ENCODE measurements at places on chromosomes 3 and 15.

GRCh38 chr3:148208975-148209374 lies 488.7 kb upstream of the AGTR1 start:
- no peak for DNase-seq

GRCh38 chr3:34924961-34925360 lies 714.4 kb upstream of the ARPP21 start:
- DNase-seq = no peak

DNA sequence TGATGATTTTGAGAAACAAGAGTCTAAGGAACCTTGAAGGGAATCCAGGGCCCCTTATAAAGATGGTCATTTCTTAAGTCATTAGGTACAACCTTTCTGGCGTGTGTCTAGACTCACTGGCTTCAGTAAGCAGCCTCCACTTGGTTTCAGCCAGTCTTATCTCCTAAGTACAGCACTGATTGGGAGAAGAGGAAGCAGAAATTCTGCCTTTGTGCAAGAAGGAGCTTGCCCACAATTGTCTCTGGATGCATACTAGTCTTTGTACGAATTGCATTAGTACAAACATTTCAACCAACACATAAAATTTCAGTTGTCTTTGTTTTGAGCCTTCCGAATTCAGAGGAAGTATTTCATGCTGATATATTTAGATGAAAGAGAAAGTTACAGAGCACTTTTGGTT lies 139.4 kb downstream of the SLCO3A1 start:
- DNase-seq = no peak

GRCh38 chr3:111810909-111811308 lies 48.2 kb upstream of the PHLDB2 start:
- DNase-seq = no peak

DNA sequence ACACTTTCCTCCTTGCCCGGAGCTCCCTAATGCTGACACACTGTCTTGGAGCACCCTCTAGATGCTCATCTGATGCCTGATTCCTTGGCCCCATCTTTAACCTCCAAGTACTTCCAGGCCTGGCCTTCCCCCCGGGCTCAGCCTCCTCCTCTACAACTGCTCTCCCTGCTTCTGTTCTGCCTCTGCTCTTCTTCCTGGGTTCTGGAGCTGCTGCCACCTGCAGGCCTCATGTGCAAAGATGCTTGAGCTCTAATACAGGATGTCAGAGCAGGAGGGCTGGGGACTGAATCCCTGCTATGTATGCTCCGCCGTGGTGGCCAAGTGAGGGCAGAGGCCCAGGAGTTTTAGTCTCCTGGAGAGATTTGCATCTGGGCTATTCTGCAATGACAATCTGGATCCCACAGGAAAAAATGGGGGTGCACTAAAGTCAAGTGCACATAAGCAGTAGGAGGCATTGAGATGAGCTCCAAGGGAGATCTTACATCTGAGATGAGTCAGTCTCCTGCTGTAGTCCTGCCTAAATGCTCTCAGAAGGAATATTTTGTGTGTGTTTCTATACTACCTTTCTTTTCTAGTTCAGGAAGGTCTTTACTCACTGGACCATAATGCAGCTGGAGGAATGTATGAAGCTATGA lies 296.3 kb downstream of the UACA start:
- no peak for DNase-seq

- DNase-seq = no peak
Measured at GRCh38 chr3:71194785-71195184, 388.7 kb downstream of the FOXP1 start.

GRCh38 chr3:9879830-9880549 lies at the start of gene CIDEC:
Gene CIDEC, minus strand, starts transcription at chr3:9880253. Its CDS starts 1,767 bp downstream, at chr3:9878486.
- DNase-seq = no peak

- DNase-seq = no peak
Measured at GRCh38 chr3:60536420-60536819, 714.8 kb downstream of the FHIT start.

GRCh38 chr3:12948891-12949711 lies 107.7 kb upstream of the RPL32 start:
- DNase-seq = no peak

GRCh38 chr3:184619787-184620430 lies 58.3 kb downstream of the EPHB3 start:
- DNase-seq = no peak

GRCh38 chr3:130442284-130442683 lies 74.7 kb upstream of the COL6A6 start:
- no peak for DNase-seq

- DNase-seq = no peak
Measured at GRCh38 chr3:159861369-159861987, 127.2 kb upstream of the IL12A start.

DNA sequence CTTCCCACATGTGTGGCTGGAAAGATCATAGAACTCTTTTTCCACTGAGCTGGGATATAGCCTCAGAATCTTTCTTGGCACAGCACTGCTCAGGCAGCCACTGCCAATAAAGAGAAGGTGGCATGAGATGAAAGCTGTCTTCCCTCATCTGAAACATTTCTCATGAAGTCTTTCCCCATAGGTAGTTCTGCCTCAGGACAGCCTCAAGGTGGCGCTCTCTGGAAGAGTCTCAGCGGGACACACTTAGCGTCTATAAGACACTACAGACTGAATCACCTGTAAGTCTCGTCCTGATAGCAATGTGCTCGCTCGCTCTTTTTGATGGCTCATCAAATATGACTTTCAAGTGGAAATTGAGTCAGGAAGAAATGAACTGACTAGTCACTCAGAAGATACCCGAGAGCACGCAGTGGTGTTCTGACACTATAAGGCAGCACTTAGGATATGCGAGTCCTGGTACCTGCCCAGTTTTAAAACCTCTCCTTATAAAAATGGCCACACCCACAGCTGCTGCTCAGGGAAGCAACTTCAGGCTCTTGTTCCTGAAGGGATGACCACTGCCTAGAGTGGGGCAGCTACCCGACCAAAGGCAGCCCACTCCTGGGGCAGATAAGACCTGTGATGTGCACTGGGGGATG lies 269.5 kb downstream of the SUCLG2 start:
- no peak for DNase-seq

GRCh38 chr3:55294557-55294956 lies 192.5 kb downstream of the WNT5A start:
- no peak for DNase-seq

DNA sequence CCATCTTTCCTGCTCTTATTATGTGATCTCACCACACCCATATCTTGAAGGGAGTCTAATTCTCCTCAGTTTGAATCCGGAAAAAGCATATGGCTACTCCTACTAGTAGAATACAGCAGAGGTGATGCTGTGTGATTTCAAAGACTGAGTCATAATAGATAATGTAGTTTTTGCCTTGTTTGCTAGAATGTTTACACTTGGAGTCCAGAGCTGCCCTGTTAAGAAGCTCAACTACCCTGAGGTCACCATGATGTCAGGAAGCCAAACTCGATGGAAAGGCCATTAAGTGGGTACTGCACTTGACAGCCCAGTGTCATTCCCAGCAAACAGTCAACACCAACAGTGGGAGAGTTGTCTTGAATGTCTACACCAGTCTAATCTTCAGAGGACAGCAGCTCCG lies 56.9 kb downstream of the CD200R1L start:
- DNase-seq = no peak

DNA sequence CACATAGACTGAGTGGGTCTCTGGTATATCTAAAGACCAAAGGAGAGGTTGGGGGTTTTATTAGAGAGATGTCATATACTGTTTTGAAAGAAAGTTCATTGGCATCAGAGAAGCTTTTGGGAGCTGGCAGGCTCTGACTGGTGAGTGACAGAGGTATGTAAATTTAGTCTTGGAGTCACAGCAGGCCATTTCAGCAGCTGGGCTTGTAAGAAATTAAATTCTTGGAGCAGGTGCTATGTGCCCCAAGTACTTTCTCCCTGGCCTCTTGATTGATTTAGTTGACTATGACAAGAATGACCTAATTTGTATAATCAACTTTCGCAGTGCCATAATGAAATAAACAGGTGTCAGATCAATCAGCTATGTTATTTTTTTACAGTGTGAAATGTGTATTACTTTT lies 47.8 kb upstream of the CDAN1 start:
- DNase-seq = no peak

- no peak for DNase-seq
Measured at GRCh38 chr3:25456723-25457670, 28.9 kb downstream of the RARB start.

DNA sequence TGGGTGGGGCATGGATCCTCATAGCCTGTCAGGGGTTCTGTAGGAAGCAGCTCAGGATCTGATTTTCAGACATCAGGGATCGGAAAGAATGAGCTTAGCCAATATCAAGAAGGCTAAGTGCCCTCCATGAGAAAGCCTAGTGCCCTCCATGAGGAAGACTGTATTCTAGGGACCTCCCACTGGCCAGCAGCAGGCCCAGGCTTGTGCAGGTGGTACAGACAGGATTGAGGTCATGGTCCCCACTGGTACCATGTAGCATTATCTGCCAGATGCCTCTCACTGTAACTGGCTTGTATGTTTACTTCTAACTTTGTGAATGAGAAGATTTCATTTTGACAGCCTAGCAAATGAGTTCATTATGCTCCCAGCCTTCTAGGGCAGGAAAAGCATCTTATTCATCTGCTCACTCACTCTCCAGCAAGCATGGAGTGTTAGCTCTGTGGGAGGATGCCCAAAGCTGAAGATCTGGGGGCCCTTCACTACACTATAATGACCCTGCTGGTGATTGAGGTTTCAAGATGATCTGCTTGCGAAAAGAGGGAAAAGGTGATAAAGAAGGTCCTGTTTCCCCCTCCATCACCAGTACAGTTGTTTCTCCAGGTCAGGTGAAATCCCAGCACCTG lies 7.5 kb downstream of the EPHB1 start:
- DNase-seq = no peak

GRCh38 chr15:48507416-48508065 lies 138.0 kb downstream of the FBN1 start:
- no peak for DNase-seq

GRCh38 chr3:107668963-107669362 lies 146.2 kb downstream of the BBX start:
- no peak for DNase-seq

- no peak for DNase-seq
Measured at GRCh38 chr15:78675206-78675605, 34.2 kb upstream of the CHRNB4 start.

- no peak for DNase-seq
Measured at GRCh38 chr15:90701048-90701447, 16.1 kb upstream of the BLM start.

Data from activated CD8-positive, alpha-beta memory T cell treated with anti-CD3 and anti-CD28 coated beads for 1 hour (primary cell).